Activated CD8-positive, alpha-beta T cell treated with anti-CD3 and anti-CD28 coated beads, Interleukin-2, amount 10 ng/mL, durations not matched to agents 7 days and 5 days (primary cell): ENCODE measurements at places on chromosomes 7 and 10.

DNA sequence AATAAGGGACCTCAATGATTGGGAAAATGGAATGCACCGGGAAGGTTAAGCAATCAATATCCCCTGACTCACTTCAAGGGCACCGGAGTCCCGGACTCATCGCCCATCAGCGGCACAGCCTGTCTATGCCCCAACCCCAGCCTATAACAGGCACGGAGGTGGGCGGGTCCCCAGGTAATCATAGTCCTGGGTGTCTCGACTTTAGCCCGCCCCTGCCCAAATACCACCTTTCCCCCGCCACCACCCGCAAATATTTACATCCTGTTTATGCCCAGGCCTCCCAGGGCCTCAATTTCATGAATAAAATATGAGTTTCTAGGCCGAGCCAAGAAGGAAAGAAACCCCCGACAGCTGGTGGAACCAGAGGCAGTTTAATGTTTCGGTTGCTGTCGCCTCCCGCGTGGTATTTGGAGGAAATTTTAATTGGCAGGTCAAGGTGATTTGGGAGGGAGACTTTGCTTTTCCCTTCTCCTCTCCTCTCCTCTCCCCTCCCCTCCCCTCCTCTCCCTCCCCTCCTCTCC is 15.6 kb upstream of the RFC2 start:
- peaks cover 23% of the 10 kb centered on the region for H3K4me1 ChIP-seq
- no peaks in the 10 kb centered on the region for H3K36me3 ChIP-seq
- no peak overlapping the region for H3K27ac ChIP-seq
- H3K27me3 ChIP-seq = peaks cover 13% of the 10 kb centered on the region

- H3K36me3 ChIP-seq = no peaks in the 10 kb centered on the region
- no peak for DNase-seq
- H3K27ac ChIP-seq = no peak overlapping the region
Observed at GRCh38 chr7:90078921-90079320, 75.3 kb upstream of the STEAP1 start.

- no peak overlapping the region for H3K4me3 ChIP-seq
- peak; percentile 63 for DNase-seq
- H3K27ac ChIP-seq = peak overlapping the region; percentile 71
- peaks cover 6% of the 10 kb centered on the region for H3K4me1 ChIP-seq
Observed at GRCh38 chr7:30148951-30149459, 14.2 kb downstream of the MTURN start.

- H3K4me3 ChIP-seq = no peak overlapping the region
- no peak for DNase-seq
- H3K27me3 ChIP-seq = peaks cover 21% of the 10 kb centered on the region
- no peak overlapping the region for H3K27ac ChIP-seq
- peaks cover 11% of the 10 kb centered on the region for H3K4me1 ChIP-seq
Observed at GRCh38 chr10:100333661-100334440, 3.8 kb upstream of the PKD2L1 start.

DNA sequence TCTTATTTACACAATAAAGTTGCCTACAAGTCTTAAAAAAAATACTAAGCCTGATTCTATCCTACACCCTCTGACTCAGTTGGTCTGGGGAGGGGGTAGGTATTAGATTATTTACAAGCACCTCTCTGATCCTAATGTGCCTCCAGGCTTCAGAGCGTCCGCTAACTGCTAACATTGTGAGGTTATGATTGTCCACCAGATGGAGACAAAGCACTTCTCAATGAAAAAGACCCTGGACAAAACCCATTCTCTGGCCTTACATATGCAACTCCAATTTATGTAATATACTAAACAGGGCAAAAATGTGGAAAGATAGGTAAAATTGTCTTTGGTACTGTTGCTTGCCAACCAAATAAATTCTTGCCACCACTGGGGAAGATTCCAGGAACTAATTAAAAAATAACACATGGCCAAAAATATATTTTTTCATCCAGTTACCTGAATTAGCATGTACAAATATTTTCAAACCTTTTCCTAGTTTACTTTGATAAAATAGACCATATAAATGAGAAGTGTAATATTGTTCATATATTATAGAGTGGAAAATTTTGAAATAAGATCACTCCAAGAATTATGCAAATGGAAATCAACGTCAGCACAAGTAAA is 92.4 kb downstream of the KIF20B start:
- no peak overlapping the region for H3K27ac ChIP-seq
- H3K36me3 ChIP-seq = no peaks in the 10 kb centered on the region
- H3K4me1 ChIP-seq = peaks cover 7% of the 10 kb centered on the region
- H3K4me3 ChIP-seq = no peak overlapping the region

DNA sequence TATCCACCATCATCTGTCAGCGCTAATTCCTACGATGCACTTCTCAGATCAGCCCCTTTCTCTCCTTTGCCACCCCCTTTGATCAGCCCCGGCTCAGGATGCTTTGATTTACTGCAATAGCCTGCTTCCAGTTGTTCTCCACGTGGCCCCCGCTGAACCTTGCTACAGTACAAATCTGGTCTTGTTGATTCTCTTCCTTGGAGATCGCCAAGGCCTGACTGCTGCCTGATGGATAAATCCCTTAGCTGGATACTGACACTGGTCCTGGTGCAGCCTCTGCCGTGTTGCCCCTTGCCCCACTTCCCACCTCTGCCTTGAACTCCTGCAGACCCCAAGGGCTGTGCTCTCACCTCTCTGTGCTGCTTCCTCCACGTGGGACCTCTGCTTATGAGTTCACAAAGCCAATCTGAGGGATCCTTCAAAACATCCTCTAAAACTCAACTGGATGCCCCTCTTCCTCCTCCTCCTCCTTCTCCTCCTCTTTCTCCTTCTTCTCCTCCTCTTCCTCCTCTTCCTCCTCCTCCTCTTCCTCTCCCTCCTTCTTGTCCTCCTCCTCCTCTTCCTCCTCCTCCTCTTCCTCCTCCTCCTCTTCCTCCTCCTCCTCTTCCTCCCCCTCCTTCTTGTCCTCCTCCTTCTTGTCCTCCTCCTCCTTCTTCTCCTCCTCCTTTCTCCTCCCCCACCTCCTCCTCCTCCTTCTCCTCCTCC is 15.3 kb downstream of the PLXNA4 start:
- H3K36me3 ChIP-seq = peaks cover 40% of the 10 kb centered on the region
- H3K27me3 ChIP-seq = peaks cover 46% of the 10 kb centered on the region
- peaks cover 46% of the 10 kb centered on the region for H3K4me1 ChIP-seq
- no peak overlapping the region for H3K4me3 ChIP-seq
- no peak overlapping the region for H3K27ac ChIP-seq

DNA sequence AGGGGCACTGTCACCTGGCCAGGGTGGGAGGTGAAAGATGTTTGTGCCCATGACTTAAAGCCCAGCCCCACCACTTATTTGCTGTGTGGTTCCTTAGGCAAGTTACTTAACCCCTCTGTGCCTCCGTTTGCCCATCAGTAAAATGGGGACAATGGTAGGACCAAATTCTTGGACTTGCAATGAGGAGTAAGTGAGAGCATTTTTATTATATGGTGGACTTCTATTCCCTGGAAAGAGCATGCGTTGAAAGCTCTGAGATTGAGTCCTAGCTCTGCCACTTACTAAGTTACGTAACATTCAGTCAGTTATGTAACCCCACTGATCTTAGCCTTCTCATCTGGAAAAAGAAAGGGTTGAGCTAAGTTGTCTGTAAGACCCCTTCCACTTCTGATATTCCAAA is 18.8 kb downstream of the VSIR start:
- peak overlapping the region; percentile 94 for H3K27ac ChIP-seq
- DNase-seq = no peak
- peaks cover 91% of the 10 kb centered on the region for H3K4me1 ChIP-seq
- H3K27me3 ChIP-seq = no peaks in the 10 kb centered on the region
- H3K36me3 ChIP-seq = peaks cover 87% of the 10 kb centered on the region

DNA sequence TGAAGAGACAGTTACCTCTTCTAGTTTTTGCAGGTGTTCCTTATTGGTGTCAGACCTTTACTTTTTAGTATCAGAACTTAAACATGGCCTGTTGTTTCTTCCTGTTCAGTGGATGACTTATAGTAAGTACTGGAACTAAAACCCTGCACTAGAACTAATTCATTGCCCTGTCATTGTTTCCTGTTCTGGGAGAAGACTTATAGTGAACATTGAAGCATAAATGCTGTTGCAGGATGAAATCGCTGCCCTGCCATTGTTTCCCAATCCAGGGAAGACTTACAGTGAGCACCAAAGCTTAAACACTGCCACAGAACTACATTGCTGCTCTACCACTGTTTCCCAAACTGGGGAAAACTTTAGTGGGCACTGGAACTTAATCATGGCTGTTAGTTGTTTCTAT is 13.1 kb downstream of the IPMK start:
- H3K27ac ChIP-seq = no peak overlapping the region
- no peaks in the 10 kb centered on the region for H3K27me3 ChIP-seq
- H3K36me3 ChIP-seq = peaks cover 33% of the 10 kb centered on the region

GRCh38 chr7:391961-392524 is 102.1 kb downstream of the FOXL3 start:
- H3K4me1 ChIP-seq = no peaks in the 10 kb centered on the region
- H3K4me3 ChIP-seq = no peak overlapping the region
- H3K36me3 ChIP-seq = peaks cover 5% of the 10 kb centered on the region
- DNase-seq = no peak
- H3K27me3 ChIP-seq = peaks cover 5% of the 10 kb centered on the region

GRCh38 chr10:77513781-77514331 is 123.8 kb downstream of the KCNMA1 start:
- H3K27ac ChIP-seq = no peak overlapping the region
- no peak overlapping the region for H3K4me3 ChIP-seq
- no peaks in the 10 kb centered on the region for H3K36me3 ChIP-seq
- H3K27me3 ChIP-seq = peaks cover 9% of the 10 kb centered on the region
- H3K4me1 ChIP-seq = no peaks in the 10 kb centered on the region

GRCh38 chr10:93820434-93820833 is 62.7 kb downstream of the LGI1 start:
- H3K4me3 ChIP-seq = no peak overlapping the region
- peaks cover 30% of the 10 kb centered on the region for H3K27me3 ChIP-seq
- no peaks in the 10 kb centered on the region for H3K36me3 ChIP-seq
- no peaks in the 10 kb centered on the region for H3K4me1 ChIP-seq
- no peak for DNase-seq

GRCh38 chr7:7176406-7177043 is 5.8 kb upstream of the C1GALT1 start:
- DNase-seq = no peak
- no peaks in the 10 kb centered on the region for H3K27me3 ChIP-seq
- H3K4me1 ChIP-seq = peaks cover 7% of the 10 kb centered on the region
- H3K4me3 ChIP-seq = no peak overlapping the region

GRCh38 chr10:121543545-121543944 is 54.7 kb downstream of the FGFR2 start:
- H3K4me1 ChIP-seq = no peaks in the 10 kb centered on the region
- H3K27ac ChIP-seq = no peak overlapping the region

GRCh38 chr10:18005445-18005780 is 53.7 kb downstream of the SLC39A12 start:
- no peaks in the 10 kb centered on the region for H3K27me3 ChIP-seq
- no peaks in the 10 kb centered on the region for H3K4me1 ChIP-seq
- no peaks in the 10 kb centered on the region for H3K36me3 ChIP-seq
- no peak overlapping the region for H3K27ac ChIP-seq
- no peak overlapping the region for H3K4me3 ChIP-seq
- no peak for DNase-seq

DNA sequence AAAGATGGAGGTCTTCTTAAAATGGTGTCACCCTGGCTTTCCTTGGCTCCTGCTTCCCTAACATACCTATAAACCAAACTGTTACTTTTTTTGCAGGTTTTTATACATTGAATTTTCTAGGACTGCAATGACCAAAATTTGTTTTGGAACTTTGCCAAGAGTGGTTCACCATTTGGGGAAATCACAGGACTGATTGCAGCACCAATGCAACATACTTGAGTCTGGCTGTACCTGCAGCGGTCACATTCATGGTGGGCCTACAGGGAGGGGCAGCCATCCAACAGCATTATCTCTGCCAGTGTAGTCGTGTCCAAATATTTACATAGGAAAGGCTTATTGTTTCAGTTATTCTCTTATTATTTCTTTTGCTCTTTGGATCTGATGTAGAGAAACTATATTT is 69.0 kb downstream of the HACD1 start:
- no peaks in the 10 kb centered on the region for H3K36me3 ChIP-seq
- no peak overlapping the region for H3K27ac ChIP-seq
- no peaks in the 10 kb centered on the region for H3K4me1 ChIP-seq
- peaks cover 2% of the 10 kb centered on the region for H3K27me3 ChIP-seq
- no peak for DNase-seq
- H3K4me3 ChIP-seq = no peak overlapping the region

DNA sequence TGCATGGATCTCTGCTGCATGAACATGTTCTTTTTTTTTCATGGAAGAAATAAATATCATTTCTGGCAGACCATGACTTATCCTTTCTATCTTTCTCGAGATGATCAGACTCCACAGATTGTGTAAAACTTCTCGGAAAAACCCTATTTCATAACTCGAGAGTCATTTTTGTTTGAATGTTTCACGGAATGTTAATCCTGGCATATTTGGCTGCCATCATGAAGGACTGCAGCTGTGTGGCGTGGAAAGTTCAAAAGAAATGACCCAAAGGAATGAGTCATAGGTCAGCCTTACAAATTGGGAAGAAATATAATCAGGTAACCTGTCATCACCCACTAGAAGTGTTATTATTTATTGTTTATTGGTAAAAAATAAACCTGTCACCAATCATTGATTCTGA is 566.8 kb downstream of the SDK1 start:
- no peaks in the 10 kb centered on the region for H3K4me1 ChIP-seq
- peaks cover 2% of the 10 kb centered on the region for H3K27me3 ChIP-seq
- no peaks in the 10 kb centered on the region for H3K36me3 ChIP-seq

DNA sequence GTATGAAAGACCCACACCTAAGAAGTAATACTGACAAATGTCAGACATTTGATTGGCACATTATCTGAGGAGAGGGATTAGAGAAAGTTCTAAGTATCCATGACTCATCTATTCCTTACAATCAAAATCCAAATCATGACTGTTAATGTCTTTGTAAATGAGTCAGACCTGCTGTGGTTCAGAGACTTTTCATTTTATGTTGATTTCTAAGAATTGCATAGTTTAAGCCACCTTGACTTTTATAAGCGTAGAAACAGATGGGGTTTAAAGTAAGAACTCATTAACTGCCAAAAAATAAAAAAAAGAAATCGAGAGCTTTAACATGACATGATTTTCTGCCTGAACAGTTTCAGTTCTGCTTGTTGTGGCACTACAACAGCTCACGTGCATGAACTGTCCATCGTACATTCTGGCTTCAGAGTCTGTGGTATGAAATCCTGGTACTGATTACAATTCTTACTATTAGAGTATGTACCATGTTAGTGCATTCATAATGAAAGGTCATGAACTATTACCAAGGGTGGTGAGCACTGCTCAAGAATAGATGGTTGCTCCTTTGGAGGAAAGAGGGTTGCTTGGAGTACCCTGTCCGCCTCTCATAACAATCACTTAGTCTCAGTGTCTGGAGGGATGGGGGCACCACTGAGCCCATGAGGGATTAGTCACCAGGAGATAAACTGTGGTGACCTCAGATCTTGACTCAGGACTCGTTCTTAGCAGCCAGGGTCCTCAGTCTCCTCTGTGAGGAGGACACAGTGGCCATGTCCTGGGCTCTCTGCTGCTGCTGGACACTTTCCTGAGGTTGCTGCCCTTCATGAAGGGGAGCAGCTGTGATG is 42.2 kb downstream of the ACSM6 start:
- no peaks in the 10 kb centered on the region for H3K36me3 ChIP-seq
- peaks cover 23% of the 10 kb centered on the region for H3K4me1 ChIP-seq
- no peak overlapping the region for H3K4me3 ChIP-seq
- no peak for DNase-seq
- H3K27ac ChIP-seq = peak overlapping the region; percentile 51

GRCh38 chr7:135277161-135277560 is 43.5 kb downstream of the STRA8 start:
- no peak for DNase-seq
- H3K36me3 ChIP-seq = no peaks in the 10 kb centered on the region
- no peak overlapping the region for H3K27ac ChIP-seq

GRCh38 chr10:125148528-125148927 is 11.8 kb downstream of the CTBP2 start:
- H3K4me1 ChIP-seq = peaks cover 4% of the 10 kb centered on the region
- H3K4me3 ChIP-seq = no peak overlapping the region
- H3K36me3 ChIP-seq = no peaks in the 10 kb centered on the region
- no peak overlapping the region for H3K27ac ChIP-seq
